T-helper 17 cell (primary cell): ENCODE measurements at places on chromosomes 13 and 19. TPM values are rescaled to one million over a fixed set of nuclear protein-coding genes. Genes with fewer than 3 reads are reported as not detected.

NANOS3 gene
- total RNA-seq = 0.60 TPM

DNA sequence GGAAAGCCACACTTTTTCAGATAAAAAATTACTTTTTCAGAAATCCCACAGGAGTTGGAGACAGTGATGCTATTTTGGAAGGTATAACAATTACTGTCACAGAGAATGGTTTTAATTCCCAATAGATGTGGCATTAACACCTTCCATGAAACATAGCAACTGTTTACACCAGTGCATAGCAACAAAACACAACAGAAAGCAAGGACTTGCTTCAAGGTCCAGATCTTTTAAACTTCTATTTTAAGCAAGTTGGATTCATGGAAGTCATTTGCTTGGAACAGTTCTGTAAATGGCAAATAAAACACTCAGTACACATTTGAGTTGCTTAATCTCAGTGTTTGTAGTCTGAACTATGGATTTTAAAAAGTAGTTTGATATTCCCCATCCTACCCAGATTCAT, 385.9 kb upstream of the SPRY2 start:
- no peak for DNase-seq

CGB3 gene
- not detected for total RNA-seq

- no peak for DNase-seq
Observed at GRCh38 chr19:45630463-45630862, 8.7 kb downstream of the EML2 start.

GRCh38 chr19:13849991-13850909, 26.7 kb upstream of the NANOS3 start:
- peak; percentile 62 for DNase-seq

GRCh38 chr13:73411067-73411809, 352.4 kb downstream of the KLF5 start:
- no peak for DNase-seq

LILRB2 gene
- 1.5 TPM for total RNA-seq

ENOX1 gene
- not detected for total RNA-seq
